Hypothalamus (tissue), 51 donors: ENCODE measurements at places on chromosomes 4 and X.

DNA sequence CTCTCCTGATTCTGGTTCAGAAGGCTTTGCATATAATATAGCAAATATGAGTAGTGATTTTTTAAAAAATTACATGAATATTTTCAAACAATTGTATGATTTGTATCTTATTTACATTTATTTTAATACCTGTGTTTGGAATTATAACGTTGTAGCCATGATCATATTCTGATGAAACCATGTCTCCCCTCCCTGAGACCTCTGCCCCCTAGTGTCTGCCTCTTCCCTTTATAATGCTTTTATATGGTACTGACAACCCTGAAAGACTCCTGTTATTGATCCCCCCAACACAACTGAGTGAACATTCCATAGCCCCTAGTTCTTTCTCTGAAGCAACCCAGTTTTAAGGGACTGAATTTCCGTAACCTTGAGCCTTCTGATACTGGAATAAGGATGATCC is 187.4 kb downstream of the SOX3 start:
- no peak for DNase-seq

DNA sequence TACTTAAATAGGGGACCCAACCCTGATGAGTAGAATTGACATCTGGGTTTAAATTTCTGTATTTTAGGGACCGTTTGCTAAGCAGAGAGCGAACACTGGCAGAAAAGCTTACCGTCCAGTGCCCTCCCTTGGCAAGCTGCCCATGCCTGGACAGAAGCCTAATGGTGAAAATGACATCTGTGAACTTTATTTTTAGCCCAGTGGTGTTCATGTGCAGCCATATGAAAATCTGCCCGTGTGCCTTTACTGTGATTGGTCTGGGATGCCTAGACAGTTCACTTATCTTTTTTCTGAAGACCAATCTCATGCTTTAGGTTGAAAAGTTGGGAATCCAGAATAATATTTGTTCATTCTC is 1.1 kb downstream of the STBD1 start:
- no peak for DNase-seq

- DNase-seq: no peak
Observed at GRCh38 chr4:107315584-107315983, 279.5 kb upstream of the DKK2 start.

GRCh38 chr4:6917461-6918271 is 8.0 kb downstream of the TBC1D14 start:
- no peak for DNase-seq

DNA sequence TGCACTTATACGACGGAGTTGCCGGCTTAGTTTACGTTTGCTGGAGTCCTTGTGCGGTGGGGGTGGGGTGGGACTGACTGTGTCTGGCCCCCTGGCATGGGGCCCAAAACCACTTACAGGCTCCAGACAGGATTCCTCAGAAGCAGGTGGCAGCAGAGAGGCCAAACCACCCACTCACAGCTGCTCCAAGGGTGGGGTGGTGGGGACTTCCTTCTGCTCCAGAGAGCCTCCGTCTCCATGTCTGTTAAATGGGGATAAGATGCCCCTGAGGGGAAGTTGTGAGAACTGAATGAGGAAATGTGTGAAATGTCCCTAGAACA is 36.7 kb downstream of the PSAPL1 start:
- no peak for DNase-seq

GRCh38 chr4:80096175-80096850 is 23.3 kb upstream of the ANTXR2 start:
- DNase-seq: no peak

GRCh38 chr4:113809311-113809710 is 47.8 kb upstream of the CAMK2D start:
- DNase-seq: peak; percentile 0

- no peak for DNase-seq
Observed at GRCh38 chr4:9769321-9769720, 12.1 kb upstream of the DRD5 start.

- no peak for DNase-seq
Observed at GRCh38 chr4:101177154-101177553, 170.2 kb downstream of the PPP3CA start.

DNA sequence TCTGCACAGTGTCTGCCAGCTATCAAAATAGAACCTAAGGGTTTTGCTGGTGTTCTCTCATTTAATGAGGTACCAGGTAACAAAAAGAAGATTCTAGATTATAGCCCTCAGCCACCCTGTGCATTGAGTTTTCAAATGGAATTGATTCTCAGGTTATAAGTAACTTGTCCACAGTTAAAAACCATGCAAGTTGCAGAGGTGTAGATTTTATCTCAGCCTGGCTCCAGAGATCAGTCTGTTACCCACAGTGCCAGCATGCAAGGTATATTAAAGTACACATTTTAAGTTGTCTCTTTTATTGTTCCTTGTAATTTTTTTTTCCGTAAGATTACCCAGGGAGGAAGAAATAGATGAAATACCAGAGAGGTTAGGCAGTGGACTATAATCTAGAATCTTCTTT is 59.7 kb downstream of the RAPGEF2 start:
- DNase-seq: no peak

DNA sequence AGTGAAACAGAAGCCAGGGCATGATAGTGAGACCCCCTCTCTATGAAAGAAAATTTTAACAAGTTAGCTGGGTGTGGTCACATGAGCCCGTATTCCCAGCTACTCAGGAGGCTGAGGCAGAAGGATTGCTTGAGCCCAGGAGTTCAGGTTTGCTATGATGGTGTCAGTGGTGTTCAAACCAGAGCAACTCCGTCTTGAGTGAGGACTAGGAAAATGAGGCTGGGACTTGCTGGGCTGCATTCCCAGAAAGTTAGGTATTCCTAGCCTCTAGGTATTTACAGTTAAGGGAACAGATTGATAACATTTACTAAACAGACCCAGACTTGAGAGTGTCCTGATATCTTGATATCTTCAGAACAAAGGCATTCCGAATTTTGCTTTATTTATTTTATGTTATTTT is 37.0 kb upstream of the NOCT start:
- DNase-seq: no peak

DNA sequence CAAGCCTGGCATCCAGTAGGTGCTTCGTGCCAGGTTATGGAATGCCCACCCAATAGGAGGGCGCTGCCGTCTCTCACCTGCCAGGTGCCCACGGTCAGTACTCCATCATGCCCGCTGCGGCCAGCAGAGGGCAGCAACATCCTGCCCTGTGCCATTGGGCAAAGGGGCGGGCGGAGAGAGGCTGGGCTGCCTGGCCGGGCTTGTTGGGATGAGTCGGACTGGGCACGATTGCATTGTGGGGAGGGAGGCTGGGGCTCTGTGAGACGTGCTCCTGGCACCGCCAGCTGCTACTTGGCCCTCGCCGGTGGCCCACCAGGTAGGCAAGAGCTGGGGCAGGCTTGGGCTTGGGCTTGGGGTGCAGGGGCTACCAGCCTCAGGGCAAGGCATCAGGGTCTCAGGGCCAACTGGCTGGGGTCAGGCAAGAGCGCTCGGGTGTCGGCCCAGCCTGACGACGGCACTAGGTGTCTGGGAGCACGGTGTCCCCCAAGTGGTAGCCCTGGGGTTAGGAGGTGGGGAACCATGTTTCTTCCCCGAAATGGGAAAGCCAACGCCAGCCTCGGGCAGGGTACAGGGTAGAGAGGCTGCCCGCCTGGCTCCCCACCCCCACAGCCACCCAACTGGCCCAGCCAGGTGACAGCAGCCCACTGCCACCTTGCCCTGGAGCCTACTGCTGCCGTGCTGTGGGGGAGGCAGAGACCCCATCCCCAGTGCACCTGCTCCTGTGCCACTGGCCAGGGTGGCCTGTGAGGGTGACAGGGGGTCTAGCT is at the start of gene PLXNB3:
PLXNB3 (plus strand) TSS at position 261 of the 767 bp plus-strand sequence. CDS start 1,287 bp downstream, outside the sequence.
- peak; percentile 91 for DNase-seq

DNA sequence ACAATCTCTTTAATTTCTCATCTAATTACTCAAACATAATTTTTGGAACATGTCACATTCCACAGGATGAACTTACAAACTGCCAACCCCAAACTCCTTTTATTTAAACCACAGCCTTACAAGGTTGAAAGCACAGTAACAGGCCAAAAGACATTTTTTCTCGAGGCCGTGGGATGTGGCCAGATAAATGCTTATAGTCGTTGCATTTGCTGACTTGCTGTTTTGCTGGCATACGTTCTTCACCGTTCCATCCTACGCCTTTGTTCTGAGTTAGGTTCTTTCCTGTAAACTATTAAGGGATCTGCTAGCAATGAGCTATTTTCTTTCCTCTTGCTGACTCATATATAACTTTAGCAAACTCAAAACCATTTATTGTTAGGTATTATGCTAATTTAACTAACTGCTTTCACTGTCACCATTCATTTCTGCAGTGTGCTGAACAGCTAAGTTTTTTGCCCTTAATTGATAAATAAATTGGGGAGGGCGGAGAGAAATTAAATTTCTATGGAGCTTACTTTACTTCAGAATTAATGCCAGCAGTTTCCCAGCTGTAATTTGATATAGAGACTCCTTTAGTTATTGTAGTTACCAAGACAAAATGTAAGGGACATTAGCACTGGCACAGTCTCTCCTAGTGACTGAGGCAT is 135.1 kb upstream of the PACRGL start:
- no peak for DNase-seq

DNA sequence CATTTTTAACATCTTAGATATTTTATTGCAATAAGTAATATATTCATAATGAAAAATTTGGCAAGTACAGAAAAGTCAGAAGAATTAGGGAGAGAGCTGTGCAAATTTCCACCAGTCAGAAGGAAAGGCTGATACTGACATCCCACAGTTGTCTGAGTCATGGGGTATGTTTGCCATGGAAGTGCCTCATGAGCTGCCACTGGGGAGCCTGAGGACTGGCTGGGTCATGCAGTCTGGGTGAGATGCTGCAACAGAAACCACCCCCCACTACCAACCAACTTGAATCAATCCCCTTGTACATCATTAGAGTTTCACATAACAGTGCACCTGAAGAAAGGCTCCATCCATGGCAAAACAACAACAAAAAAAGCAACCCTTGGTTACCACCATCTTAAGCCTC is 45.2 kb upstream of the ENPP6 start:
- DNase-seq: no peak

- peak; percentile 0 for DNase-seq
Observed at GRCh38 chrX:108224727-108225621, 133.4 kb downstream of the ATG4A start.

DNA sequence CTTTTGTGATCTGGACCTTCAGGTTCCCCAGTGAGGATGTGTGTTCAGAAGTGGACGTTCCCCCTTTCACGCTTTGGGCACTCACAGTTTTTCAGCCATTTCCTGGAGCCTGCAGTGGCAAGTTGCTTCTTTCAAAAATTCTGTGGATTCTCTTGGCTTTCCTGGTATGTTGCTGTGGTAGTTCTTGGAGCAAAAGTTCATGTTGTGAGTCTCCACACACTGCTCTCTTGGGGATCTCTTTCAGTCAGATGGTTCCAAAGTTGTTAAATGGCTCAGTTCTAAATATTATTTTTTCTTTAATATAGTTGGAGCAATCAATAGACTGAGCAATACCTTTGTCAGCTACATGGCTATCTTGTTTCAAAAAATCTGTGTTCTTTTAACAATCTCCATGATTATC is 28.5 kb upstream of the BANK1 start:
- no peak for DNase-seq

- peak; percentile 84 for DNase-seq
Observed at GRCh38 chr4:42570221-42570620, 86.7 kb downstream of the ATP8A1 start.

DNA sequence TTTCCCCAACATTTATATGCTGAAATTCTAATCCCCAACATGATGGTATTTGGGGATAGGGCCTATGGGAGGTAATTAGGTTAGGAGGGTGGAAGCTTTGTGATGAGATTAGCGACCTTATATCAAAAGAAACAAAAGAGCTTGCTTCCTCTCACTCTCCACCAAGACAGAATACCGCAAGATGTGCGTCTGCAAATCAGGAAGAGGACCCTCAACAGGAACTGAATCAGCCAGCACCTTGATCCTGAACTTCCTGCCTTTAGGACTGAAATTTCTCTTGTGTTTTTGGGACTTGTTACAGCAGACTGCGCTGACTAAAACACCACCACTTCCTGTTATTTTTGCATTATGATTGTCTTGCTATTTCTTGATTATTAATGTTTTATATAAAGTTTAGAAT is 1889.4 kb downstream of the C4orf33 start:
- DNase-seq: no peak

GRCh38 chr4:2817701-2818350 is 24.9 kb downstream of the SH3BP2 start:
- DNase-seq: no peak

GRCh38 chrX:69321006-69321655 is 155.9 kb upstream of the PJA1 start:
- no peak for DNase-seq

- DNase-seq: no peak
Observed at GRCh38 chr4:111957116-111957515, 188.1 kb upstream of the FAM241A start.

DNA sequence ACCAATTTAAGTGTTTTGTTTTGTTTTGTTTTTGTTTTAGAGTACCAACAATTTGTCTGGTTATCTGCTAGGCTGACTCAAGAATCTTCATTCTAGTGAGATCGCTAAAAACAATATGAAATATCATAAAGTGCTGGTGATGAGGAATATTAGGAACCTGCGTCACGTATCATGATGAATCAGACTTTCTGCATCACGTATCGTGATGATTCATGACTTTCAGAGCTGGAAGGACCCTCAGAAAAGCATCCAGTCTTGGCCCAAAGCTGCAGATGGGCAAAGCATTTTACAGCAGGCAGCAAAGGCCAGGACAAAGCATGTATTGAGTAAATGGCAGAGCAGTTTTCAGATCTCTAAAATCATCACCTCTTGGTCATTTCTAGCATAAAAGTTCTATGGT is 278.0 kb upstream of the BOD1L1 start:
- no peak for DNase-seq

DNA sequence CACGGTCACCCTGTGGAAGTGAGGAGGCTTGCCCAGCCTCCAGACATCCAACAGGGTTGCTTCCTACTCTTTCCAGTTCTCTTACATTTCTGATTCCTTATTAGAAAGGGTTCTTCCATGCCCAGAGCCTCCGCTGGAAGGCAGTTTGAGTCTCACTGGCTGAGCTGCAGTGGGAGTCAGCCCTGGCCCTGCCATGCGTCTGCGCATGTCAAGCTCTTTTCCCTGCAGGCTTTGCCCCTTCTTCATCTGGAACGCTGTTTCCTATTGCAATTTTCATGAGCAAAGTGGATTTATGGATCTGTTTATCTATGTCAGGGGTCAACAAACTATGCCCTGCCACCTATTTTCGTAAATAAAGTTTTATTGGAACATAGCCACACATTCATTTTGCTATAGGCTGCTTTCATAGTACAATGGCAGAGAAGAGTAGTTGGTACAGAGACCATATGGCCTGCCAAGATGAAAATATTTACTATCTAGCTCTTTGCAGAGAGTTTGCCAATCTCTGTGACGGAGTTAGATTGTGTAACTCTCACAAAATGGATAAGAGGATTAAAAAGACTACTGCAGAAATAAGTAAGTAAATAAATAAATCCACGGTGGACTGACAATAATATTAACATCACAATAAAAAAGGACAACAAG is 3.9 kb upstream of the CHRNA9 start:
- no peak for DNase-seq

DNA sequence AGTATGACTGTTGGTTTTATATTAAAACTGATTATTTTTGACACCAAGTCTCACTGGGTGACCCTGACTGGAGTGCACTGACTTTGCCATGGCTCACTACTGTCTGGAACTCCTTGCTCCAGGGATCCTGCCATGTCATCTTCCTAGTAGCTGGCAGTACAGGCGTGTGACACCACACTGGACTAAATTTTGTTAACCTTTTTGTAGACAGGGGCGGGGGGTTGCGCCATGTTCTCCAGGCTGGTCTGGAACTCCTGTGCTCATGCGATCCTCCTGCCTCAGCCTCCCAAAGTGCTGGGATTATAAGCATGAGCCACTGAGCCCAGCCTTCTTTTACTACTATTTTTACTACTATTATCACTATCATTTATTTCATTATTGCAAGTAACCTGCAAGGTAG is 8.9 kb downstream of the XAGE1A start:
- no peak for DNase-seq

- no peak for DNase-seq
Observed at GRCh38 chr4:1974840-1975239, 33.9 kb downstream of the NELFA start.
